ENCODE measurements at places on chromosomes 12 and 14.

GRCh38 chr12:124466216-124467128 is 100.9 kb downstream of the NCOR2 start:
- peak; percentile 93 for DNase-seq

- DNase-seq: no peak
Measured at GRCh38 chr12:25018146-25018545, 69.2 kb upstream of the BCAT1 start.

- DNase-seq: no peak
Measured at GRCh38 chr12:132465269-132466190, 24.4 kb upstream of the FBRSL1 start.

DNA sequence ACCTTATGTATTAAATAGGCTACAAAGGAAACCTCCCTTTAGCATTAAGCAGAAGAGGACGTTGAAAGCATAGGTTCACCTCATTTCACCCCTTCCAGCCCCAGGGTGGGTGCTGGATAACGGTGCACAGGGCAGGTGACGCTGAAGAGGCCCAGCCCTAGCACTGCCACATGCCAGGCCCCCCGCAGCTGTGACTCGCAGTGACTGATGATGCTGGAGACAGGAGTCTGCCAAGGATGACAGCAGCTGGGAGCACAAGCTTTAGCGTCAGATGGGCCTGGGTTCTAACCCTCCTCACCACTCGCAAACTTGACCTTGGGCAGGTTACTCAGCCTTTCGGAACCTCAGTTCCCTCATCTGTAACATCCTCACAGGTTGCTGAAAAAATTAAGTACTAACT is 76.7 kb downstream of the TBK1 start:
- DNase-seq: no peak

DNA sequence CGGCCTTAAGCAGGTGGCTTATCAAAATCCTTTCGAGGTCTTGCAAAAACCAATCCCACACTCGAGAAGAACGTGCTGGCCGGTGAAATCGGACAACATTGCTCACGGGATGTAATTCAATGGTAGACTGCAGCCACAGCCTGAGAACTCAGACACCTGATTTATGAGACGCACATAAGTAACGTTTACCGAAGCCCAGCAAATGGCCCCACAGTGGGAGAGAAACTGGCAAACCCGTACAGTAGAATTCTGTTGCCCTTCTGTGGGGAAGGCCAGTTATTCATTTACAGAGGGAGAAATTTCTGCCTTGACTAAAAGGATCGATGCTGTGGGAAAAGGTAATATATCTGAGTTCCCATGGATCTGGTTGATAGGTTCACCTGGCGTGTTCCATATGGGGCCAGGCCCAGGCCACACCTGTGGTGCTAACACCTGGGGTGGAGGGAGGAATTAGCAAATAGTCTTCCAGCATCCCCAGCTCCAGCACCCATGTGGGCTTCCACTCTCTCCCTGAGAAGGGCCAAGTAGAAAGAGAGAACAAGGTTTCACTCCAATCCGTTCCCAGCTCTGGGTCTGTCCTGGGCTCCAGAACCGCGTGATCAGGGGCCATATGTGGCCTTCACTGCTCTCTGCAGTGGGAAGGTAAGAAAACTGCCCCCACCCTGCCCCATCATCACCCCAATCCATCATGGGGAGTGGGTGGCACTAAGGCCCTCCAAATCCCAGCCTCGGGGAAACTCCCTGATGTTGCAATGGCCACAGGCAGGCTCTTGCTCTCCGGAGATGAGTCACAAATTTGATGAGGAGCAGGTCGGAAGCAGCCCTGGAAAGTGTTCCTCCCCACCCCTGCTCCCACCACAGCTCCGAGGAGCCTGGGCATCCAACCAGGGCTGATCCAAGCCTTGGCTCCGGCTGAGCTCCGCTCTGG is 12.7 kb downstream of the BDKRB1 start:
- no peak for DNase-seq

GRCh38 chr12:100414739-100415138 is 57.9 kb downstream of the SLC17A8 start:
- no peak for DNase-seq

- DNase-seq: no peak
Measured at GRCh38 chr14:70838076-70838475, 28.8 kb upstream of the MAP3K9 start.

All from CD8-positive, alpha-beta T cell (primary cell).